Central memory CD4-positive, alpha-beta T cell (primary cell): ENCODE measurements at places on chromosomes 6 and 20.

- no peak for DNase-seq
These were observed 1009.2 kb upstream of the GJE1 start for GRCh38 chr6:141123497-141123896.

- no peak for DNase-seq
These were observed 51.3 kb upstream of the GLP1R start for GRCh38 chr6:38997128-38997761.

DNA sequence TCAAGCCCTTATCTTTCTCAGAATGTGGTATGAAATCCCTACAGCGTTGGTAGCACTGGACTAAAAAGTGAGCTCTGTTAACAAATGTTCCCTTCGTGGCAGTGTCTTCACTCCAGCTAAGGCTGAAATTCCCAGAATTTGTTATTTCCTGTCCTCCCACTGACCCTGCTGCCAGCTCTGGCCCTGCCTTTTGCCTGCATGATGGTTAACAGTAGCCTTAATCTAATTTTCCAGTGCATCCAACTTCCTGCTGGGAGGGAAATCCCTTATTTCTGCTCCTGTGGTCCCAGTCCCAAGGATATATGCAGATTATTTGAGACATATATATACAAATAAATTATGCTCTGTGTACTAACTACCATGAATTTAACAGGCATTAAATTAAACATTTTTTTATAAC lies 157.2 kb upstream of the CARMIL1 start:
- no peak for DNase-seq

- no peak for DNase-seq
These were observed 301.8 kb downstream of the BTBD9 start for GRCh38 chr6:38337819-38338465.

GRCh38 chr6:90393232-90393884 lies 96.7 kb upstream of the BACH2 start:
- DNase-seq: peak; percentile 68

DNA sequence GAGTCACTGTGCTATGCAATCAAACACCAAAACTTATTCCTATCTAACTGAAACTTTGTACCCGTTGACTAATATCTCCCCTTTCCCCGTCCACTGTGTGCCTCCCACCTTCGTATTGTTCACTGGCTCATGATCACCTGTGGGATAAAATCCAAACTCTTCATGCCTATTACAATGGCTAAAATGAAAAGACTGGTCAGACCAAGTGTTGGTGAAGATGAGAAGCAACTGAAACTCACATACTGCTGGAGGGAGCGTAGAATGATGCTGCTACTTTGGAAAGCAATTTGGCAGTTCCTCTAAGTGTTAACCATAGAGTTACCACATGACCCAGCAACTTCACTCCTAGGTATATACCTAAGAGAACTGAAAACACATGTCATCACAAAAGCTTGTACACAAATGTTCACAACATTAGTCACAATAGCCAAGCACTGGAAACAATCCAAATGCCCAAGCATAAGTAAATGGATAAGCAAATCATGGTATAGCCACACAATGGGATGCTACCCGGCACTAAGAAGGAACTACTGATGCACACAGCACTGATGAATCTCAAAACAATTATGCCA lies 13.1 kb downstream of the RPS10 start:
- no peak for DNase-seq
